ENCODE measurements at places on chromosomes 4 and X.

- no peak for DNase-seq
Measured at GRCh38 chrX:140317462-140317861, 187.4 kb downstream of the SOX3 start.

DNA sequence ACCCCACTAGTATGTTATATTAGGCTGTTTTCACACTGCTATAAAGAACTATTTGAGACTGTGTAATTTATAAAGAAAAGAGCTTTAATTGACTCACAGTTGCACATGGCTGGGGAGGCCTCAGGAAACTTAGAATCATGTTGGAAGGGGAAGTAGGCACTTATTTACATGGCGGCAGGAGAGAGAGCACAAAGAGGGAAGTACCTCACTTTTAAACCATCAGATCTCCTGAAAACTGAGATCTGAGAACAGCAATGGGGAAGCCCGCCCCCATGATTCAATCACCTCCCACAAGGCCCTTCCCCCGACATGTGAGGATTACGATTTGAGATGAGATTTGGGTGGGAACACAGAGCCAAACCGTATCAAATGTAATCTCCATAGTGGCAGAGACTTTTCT lies 45.4 kb upstream of the XK start:
- no peak for DNase-seq

- no peak for DNase-seq
Measured at GRCh38 chr4:140680686-140681085, 75.5 kb downstream of the TBC1D9 start.

DNA sequence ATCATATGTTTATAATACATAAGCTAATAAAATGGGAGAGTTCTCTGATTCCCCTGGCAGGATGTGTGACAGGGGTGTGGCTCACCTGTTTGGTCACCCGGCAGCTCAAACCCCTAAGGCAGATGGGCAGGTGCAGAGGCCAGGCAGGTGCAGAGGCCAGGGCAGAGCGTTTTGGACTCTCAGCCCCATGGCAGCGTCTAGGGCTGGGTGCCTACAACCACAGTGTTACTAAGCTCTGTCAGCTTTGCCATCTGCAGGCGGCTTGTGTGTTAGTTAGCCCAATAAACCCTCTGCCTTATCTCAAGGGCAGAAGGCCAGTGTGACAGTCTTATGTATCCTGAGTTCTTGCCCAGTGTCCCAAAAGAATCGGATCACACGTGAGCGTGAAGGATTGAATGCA lies 54.0 kb upstream of the UGT2B15 start:
- DNase-seq: no peak

DNA sequence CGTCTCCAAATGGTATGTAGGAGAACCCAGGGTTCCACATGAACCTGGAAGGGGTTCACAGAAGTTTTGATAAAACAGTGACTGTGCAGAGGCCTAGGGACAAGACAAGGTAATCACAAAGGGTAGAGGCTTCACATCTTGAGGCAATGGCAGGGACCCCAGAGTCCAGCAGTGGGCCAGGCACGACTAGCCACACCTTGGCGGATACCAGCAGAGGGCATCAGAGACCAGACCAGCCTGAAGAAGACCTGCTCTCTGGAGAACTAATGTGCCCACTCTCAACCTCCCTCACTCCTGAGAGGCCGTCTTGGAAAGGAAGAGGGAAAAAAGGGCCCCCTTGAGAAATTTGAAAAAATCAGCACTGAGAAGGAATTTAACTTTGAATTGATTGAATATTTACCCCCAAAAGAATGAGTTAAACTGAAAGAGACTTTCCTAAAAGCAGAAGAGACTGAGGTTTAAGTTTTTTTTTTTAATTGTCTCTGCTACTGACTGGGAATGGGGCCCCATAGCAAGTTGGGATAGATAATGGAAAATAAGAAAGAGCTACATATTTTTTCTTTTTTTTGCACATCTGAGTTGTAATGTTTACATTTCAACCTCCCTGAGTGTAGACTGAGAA lies 243.8 kb upstream of the JADE1 start:
- DNase-seq: no peak

- no peak for DNase-seq
Measured at GRCh38 chr4:123415977-123416376, 19.4 kb downstream of the SPRY1 start.

- no peak for DNase-seq
Measured at GRCh38 chr4:98706200-98706813, 47.9 kb upstream of the TSPAN5 start.

DNA sequence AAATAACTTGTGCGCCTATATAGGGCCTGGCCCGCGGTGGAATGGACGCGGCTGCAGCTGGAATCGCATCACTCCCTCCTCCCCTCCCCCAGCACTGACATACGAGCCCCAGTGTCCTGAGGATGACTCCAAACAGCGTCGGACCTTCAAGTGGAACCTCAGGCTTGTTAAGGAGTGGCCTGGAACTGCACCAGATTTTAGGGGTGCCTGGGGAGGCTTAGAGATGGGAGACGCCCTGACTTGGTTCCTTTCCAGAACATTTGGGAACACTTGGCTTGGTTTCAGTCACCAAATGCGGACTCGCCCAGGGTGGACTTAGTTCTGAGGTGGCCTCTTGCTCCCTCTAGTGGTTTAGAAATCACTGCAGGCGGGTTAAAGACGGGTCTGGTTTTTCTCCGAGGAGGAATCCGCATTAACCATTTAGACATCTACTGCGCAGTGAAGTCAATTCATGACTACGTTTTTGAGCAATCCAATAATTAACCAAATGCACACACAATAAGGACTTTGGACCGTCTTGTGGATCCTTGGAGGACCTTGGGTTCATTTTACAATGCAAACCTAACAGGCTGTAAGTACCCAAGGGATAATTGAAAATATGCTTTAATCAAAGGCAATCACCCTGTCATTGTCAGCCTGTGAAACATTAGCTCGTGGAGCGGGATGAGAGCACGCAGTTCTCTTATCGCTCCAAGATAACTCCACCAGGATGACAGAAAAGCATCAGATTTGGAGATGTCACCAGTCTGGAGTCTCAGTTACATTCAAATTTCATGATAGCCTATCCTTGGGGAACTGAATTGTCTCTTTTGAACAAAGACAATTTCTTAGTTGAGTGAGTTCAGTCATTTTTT lies 11.2 kb upstream of the PDGFRA start:
- DNase-seq: no peak

DNA sequence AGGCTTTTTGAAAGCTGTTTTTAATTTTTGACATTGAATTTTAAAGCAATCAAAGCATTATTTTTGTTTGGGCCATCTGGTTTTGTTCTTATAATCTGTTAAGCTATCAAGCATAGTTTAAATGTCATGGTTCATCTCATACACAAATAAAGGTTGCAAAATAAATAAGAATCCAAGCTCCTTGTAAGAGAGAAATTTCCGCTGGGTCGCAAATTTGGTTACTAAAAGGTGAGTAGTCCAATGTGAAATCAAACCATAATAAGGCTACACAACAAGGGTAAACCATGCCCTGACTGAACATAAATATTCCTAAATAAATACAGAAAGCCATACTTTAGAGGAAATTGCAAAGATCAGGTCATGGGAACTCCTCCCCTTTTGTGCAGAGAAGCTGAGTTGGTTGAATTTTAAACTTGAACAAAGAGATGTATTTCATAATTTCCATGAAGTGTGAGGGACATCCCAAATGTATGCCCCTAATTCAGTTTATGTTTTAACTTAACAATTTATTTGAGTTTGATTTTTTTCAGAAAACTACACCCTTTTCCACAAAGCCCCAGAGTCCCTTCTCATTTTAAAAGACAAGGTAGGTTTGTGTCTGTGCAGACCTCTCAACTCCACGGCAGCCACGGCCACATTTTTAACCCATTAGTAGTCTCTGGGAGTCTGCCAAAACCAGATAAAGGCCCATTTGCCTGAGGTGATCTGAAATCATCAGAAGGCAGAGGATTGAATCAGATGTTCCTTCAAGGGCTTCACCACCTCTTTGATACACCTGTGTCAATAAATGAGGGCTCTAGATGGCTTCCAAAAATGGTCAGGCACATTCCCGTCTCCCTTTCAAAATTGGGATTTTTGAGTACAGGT lies 85.2 kb downstream of the PLAC1 start:
- DNase-seq: no peak

GRCh38 chr4:125735102-125735501 lies 420.3 kb downstream of the FAT4 start:
- no peak for DNase-seq
